Epithelial cell of proximal tubule (primary cell): ENCODE measurements at places on chromosomes 4 and X. TPM values are rescaled to one million over a fixed set of nuclear protein-coding genes. Genes with fewer than 3 reads are reported as not detected.
A peak's percentile ranks its signal among the peaks of the same experiment; 100 is the strongest.

DNA sequence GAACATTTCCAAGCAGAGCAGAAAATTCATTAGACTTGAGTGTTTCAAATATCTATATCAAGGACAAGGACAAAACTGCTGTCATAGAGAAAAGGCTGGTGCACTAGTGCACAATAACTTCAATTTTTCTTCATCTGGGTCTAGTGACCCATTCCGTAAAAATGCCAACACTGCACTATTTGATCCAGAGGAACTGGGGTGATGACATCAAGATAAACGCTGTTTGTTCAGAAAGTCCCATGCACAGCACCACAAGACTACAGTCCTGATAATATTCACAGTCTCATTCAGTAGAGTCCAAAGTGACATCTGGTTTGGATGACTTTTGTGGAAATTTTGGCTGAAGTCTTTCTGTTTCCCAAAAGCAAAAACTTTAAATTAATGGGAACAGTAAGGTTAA is 303.5 kb upstream of the GALNT7 start:
- no peak for DNase-seq

GRCh38 chrX:32448320-32448719 is 763.0 kb downstream of the DMD start:
- DNase-seq, result no peak

Gene HPSE
- total RNA-seq, result 0.69 and 3.8 TPM in 2 replicates

Gene SPON2
- 1.4 and 18.1 TPM in 2 replicates for total RNA-seq

Gene ODAM
- total RNA-seq, result not detected in 2 replicates

DNA sequence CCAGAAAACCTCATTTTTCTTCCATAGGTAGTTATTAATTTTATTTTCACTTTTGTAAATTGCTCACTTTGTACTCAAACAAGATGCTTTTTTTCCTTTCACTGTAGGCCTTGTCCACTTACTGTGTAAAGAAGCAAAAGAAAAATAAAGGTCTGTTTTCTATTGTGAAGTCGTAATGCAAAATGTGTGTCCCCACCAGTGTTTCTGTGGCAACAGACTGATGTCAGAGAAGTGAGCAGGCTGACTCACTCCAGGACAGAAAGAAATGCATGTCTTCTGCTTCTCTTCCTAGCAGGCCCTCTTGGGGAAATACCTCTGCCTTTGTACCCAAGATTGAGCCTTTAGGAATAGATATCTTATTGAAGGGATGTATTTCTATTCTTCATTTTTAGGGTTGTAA is 30.3 kb downstream of the INPP4B start:
- peak; percentile 20 for DNase-seq

Gene USP17L19
- not detected in 2 replicates for total RNA-seq

GRCh38 chr4:134787315-134787714 is 585.7 kb upstream of the PABPC4L start:
- no peak for DNase-seq

DNA sequence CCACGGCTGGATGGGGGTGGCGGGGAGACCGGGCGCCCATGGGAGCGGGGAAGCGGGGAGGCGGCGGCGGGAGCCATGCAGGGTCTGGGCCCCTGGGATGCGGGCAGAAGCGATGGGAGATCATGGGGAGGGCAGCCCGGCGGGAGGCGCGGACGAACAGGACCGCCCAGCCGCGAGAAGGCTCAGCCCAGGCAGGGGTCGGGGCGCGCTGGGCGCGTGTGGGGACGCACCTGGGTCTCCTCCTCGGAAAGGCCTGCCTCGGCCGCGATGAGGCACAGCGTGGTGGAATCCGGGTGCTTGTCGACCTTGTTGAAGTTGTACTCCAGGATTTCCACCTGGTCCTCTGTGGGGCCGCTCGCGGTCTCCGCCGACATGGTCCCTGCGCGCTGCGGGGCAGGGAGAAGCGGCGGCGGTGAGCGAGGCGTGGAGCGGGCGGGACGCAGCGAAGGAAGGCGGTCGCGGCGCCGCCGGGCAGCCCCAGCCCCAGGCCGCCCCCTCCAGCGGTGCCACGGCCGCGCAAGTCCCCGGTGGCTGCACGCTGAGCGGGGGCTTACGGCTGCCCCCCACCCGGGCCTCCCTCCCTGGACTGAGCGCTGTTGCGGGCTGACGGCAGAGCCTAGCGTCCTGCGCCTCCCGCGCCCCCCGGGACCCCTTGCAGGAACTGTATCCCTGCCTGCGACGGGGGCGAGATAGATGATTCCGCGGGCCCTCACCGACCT is 25.3 kb downstream of the HOPX start:
- no peak for DNase-seq

Gene DNASE1L1
- total RNA-seq, result 20.7 and 27.7 TPM in 2 replicates

DNA sequence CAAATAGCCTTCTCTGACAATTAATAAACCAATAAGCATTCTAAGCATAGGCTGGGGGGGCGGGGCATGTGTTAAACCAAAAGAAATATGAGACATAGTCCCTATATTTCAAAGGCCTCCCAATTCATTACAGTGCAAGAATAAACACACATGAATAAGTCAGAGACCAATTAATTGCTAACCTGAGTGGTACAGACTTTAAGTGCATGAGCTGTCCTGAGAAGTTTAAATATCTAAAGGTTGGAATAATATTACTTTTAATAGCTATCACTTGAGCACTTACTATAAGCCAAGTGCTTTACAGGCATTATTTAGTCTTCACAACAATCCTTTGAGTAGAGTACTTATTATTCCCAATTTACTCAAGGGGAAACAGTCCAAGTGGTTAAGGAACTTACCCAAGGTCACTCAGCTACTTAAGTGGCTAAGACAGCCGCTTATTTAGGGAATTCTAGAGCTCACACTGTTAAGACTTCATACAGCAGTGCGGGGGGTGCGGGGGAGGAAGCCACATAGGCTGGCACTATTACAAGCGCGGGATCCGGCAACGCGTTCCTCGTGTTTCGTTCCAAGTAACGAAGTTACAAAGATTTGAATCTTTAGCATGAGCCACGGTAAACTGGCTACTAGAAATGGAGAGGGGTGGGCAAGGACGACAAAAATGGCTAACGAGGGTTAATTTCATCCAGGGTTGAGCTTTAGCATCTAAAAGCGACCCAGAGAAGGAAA is 1.4 kb downstream of the THOC2 start:
- DNase-seq, result no peak

Gene AMBN
- total RNA-seq, result not detected in 2 replicates

- no peak for DNase-seq
Observed at GRCh38 chrX:153854702-153855101, 24.4 kb upstream of the PDZD4 start.

Gene NAT8L
- total RNA-seq, result 0.51 and 2.0 TPM in 2 replicates

GRCh38 chrX:96449191-96449590 is 235.5 kb upstream of the DIAPH2 start:
- DNase-seq, result no peak

DNA sequence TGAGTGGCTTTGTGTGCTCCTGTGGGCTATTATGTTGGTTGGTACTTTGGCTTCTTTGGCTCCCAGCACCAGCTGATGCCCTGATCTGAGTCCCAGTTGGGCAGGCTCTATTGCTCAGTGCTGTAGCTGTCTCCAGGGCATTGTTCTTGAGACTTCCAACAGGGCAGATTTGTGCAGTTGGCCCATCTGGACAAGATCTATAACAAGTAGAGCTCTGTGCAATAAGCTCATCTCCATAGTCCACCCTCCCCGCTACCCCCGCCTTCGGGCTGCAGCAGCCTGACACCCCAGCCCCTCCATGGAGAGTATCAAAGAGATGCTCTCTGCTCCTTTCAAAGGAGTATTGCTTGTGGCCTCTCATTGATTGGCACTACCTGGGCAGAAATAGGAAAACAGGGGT is 5.8 kb upstream of the TMEM31 start:
- DNase-seq, result no peak

- DNase-seq, result peak; percentile 16
Observed at GRCh38 chrX:42384956-42385355, 393.0 kb downstream of the PPP1R2C start.

DNA sequence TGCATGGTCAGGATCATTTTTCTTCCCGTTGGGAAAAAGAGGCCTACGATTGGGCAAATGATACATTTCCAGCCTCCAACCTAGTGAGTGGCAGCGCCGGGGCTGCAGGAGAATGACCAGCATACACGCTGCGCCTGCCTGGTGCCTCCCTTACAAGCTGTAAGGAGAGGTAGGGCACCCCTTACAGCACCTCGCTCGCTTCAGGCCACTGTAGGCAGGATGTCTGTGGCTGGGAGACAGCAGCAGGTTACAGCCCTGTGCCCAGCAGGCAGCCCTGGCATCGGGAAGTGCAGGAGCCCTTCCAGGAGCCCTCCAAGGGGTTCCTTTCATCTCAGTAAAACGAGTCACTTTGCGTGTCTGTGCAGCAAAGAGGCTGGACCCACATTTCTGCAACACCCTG is 88.4 kb downstream of the EVC start:
- no peak for DNase-seq

DNA sequence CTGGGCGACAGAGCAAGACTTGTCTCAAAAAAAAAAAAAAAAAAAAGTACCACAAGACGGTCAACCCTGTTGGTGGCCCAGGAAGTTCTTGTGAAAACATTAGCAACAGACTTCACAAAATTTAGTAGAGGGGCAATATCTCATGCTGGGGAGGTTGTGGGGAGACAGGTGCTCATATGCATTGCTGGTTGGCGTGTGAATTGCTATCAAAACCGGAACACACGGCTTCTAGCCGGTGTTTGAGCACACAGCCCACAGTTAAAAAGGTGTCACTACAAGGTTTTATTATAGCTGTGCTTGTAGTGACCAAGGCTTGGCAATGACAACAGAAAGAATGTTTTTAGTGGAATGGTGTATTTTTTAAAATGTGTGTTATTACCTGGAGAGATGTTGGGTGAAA is 41.8 kb downstream of the SMS start:
- no peak for DNase-seq

Gene OTC
- total RNA-seq, result not detected in 2 replicates

Gene MAGEC3
- total RNA-seq, result not detected in 2 replicates

DNA sequence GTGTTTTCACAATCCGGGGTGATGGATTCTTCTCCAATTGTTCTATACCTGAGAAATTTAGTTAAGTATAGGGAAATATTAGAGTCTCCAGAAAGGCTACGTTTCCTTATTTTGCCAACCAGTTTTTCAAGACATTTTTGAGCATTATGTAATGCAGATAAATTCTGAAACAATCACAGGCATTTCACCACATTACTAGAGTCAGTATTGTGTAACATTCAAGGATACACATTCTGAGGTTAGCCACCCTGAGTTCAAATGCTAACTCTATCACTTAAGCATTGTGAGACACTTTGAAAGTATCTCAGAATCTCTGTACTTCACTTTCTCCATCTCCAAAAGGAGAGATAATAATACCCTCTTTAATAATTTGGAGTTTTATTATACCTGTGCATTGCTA is 10.6 kb downstream of the SULT1B1 start:
- DNase-seq, result no peak

GRCh38 chrX:13515211-13515930 is 54.0 kb upstream of the EGFL6 start:
- DNase-seq, result no peak

DNA sequence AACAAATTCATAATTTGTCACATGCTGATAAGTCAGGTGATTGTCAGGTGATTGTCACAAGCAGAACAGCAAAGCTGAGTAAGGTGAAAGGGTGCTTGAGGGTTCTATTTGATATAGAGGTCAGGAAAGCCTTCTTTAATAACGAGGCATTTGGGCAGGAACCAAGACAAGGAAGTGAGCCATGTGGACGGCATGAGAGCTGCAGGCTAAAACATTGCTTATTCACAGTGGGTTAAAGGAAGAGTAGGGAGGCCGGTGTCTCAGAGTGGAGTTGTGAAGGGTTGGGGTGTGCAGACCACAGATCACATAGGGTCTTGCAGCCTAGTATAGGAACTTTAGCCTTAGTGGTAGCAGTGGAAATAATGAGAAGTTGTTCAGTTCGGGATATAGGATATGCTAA is 31.3 kb upstream of the CYP2U1 start:
- DNase-seq, result no peak

Gene ENOPH1
- total RNA-seq, result 53.5 and 61.1 TPM in 2 replicates

- DNase-seq, result no peak
Observed at GRCh38 chrX:97330151-97330550, 446.4 kb downstream of the RPA4 start.

GRCh38 chrX:111465669-111466068 is 45.8 kb upstream of the SERTM2 start:
- no peak for DNase-seq

DNA sequence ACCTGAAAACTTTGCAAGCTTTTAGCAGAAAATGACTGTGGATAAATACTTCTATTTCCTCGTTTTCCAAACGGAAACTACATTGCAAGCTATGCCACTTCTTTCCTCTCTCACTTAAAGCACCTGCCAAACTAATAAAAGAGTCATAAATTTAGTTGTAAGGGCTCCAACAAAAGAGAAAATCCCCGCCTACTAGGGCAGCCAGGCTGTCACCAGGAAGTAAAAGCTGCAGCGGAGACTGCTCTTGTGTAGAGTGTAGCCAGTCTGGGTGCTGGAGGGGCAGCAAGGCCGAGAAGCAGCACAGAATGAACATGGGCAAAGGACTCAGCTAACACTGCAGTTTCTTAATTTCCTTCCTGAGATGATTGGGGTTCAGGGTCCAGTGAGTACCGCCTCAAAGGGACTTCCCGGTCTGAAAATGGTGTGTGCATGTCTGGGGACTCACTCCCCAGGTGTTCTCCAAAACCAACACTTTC is 89.3 kb upstream of the MAML3 start:
- no peak for DNase-seq

Gene FGF16
- 1.5 TPM in 1 of 2 replicates, not detected in the other for total RNA-seq

Gene USO1
- total RNA-seq, result 46.0 and 57.8 TPM in 2 replicates

DNA sequence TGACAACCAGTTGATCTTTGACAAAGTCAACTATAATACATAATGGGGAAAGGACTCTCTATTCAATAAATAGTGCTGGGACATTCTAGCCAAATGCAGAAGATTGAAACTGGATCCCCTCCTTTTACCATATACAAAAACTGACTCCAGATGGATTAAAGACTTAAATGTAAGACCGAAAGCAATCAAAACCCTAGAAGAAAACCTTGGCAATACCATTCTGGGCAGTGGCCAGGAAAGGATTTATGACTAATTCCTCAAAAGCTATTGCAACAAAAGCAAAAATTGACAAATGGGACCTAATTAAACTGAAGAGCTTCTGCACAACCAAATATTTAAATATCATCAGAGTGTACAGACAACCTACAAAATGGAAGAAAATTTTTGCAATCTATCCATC is 185.1 kb downstream of the NPNT start:
- no peak for DNase-seq

- DNase-seq, result no peak
Observed at GRCh38 chr4:56552273-56552672, 46.7 kb downstream of the ARL9 start.

GRCh38 chr4:1011666-1012033 is 224 bp downstream of the FGFRL1 start:
- DNase-seq, result no peak

Gene HEPH
- 0.65 and 1.9 TPM in 2 replicates for total RNA-seq

- DNase-seq, result peak; percentile 1
Observed at GRCh38 chr4:94603170-94603747, 151.5 kb downstream of the PDLIM5 start.
